Naive thymus-derived CD4-positive, alpha-beta T cell (primary cell): ENCODE measurements at places on chromosomes 12 and 14. TPM values are rescaled to one million over a fixed set of nuclear protein-coding genes. Genes with fewer than 3 reads are reported as not detected.
A peak's percentile ranks its signal among the peaks of the same experiment; 100 is the strongest.

- H3K4me3 ChIP-seq, result no peak overlapping the region
- no peak for DNase-seq
Measured at GRCh38 chr14:85572845-85573244, 42.9 kb downstream of the FLRT2 start.

DNA sequence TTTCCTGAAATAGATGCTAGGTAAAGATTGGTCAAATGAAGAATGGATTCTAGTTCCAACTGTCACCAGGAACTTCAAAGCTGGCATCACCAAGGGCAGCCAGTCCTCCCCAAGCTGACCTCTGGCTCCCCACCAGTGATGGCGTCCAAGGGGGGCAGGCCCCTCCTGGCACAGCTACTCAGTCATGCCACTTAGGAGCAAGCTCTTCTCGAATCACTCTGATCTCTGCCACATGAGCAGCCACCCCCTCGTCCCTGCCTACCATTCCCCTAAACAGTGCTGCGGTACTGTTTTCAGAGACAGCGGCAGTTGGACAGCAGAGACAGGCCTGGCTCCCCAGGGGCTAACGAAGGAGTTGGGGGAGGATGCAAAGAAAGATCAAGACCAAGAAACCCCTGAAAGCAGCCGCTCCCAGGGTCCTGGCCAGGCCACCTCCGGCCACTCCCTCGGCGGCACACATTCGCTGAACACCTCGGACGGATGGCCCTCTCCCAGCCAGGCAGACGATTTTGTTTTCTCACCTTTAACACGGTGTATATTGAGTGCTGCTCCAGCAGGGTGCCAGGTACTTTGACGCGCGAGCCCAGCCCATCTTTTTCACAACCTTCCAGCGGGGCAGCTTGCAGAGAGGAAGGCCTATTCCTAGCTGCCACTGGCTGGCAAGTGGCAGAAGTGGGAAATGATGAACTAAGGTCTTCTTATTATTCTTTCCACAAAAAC is 47.4 kb downstream of the ARL6IP4 start:
- peak overlapping the region; percentile 7 for H3K27ac ChIP-seq
- no peaks in the 10 kb centered on the region for H3K36me3 ChIP-seq
- DNase-seq, result no peak
- H3K4me3 ChIP-seq, result no peak overlapping the region

RNASE7 gene
- not detected for total RNA-seq

ATP5F1B gene
- 234 TPM for total RNA-seq

TUNAR gene
- total RNA-seq, result not detected
